Activated CD4-positive, CD25-positive, alpha-beta regulatory T cell (primary cell): ENCODE measurements at places on chromosomes 3 and 15.

- DNase-seq, result no peak
Observed at GRCh38 chr3:184077881-184078280, 19.0 kb upstream of the HTR3E start.

GRCh38 chr3:122151480-122151879, 32.0 kb upstream of the CASR start:
- no peak for DNase-seq

GRCh38 chr3:72530426-72530825, 317.8 kb downstream of the SHQ1 start:
- no peak for DNase-seq

DNA sequence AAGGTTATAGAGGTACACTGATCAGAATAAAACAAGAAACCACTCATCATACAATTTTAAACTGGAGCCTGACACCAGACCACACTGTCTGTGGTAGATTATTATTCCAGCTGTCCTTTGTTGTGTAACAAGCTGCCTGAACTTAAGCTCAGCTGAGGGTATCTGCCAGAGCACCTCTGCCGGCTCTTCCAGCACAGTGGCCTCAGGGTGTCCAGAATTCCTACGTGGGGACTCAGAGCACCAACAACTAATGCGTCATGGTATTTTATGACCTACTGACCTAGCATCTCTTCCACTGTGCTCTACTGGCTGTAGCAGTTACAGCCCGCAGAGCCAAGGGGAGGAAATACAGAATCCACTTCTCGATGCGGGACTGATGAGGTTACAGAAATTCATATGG, 15.6 kb upstream of the RAF1 start:
- DNase-seq, result no peak

DNA sequence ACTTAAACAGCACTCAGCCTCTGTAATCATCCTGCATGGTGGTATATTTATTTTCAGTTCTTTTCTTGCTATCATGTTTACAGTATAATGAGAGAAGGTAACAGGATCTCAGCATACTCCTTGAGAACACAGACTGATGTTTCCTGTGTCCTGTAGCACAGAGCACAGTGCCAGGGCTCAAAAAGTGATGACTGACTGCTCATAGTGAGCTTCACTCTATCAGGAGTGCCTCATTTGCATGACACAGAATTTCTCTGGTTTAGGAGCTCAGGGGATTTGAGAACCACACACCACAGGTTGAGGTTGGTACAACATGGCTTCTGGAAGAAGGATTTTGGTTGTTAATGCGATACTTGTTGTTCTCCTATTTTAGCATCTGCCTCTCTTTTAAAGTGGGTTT, 68.5 kb upstream of the SLC2A2 start:
- DNase-seq, result no peak

DNA sequence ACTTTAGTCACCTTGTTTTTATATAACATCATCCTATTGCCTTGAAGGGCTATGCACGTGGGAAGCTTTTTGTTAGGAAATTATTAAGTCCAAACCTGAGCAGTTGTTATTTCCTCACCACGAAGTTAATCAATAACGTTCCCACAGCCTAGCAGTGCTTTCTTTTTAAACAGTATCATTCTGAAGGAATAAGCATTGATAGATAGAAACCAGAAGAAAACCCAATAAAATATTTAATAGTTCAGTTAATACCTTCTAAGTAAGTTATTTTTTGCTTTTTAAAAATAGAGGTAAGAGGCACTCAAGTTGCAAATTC, 149.3 kb downstream of the KCNMB2 start:
- DNase-seq, result no peak

DNA sequence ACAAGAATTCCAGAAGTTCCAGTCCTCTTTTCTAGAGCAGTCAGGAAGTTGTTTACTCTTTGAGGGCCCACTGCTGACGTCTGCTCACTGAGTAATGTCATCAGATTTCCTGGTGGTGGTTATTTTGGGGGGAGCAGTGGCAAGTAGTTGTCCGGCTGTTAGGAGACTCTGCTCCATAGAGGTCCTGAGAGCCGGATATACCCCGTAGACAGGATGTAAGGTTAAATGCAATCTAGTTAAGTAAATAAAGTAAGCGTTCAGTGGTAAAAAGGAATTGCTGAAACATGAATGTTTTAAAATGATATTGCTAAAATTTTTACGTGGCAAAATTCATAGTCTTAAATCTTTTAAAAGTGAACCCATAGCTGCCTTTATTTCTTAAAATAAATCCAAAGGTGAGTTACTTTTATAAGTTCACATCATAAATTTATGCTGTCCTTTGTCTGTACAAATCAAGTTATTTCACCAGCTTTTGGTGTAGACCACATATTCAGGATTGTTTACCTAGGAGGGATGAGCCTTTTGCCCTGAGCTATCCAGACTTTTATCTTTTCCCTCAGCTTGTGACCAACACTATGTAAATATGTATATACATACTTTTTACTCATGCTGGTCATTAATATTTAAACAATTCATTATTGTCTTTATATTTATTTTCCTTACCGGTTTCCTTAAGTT, 65.8 kb downstream of the PDE8A start:
- no peak for DNase-seq

DNA sequence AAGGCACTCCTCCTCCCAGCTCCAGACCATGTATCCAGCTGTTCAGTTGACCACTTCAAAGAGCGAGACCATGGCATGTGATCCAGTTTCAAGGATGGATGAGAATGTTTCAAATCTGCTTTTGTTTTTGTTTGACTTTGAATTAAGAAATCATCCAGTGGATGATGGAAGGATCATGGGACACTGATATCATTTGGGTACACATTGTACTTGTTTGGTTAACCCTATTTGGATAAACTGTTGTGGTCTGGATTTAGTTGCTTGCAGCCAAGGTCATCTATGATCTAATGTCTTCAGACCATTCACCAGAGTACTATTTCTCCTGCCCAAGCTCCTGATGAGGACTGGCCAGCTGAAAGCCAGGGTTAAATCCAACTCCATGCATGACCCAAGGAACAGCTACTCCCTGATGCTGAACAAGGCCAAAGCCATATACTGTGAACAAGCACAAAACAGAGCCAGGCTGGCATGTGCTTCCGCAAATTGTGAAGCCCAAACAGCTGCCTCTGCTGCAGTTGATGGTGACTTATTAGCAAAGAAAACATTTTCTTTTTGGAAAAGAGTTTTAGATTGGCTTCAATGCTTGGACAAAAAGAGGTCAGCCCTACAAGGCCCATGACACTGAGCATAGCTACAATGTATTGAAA, 5.2 kb upstream of the ADAMTS17 start:
- DNase-seq, result no peak

GRCh38 chr15:55037071-55037470, 159.7 kb downstream of the RSL24D1 start:
- DNase-seq, result no peak

- no peak for DNase-seq
Observed at GRCh38 chr3:124424396-124424795, 305.9 kb upstream of the UMPS start.

GRCh38 chr3:89446593-89446992, 339.2 kb downstream of the EPHA3 start:
- DNase-seq, result no peak

GRCh38 chr3:179806177-179806576, 153.3 kb downstream of the USP13 start:
- DNase-seq, result no peak

DNA sequence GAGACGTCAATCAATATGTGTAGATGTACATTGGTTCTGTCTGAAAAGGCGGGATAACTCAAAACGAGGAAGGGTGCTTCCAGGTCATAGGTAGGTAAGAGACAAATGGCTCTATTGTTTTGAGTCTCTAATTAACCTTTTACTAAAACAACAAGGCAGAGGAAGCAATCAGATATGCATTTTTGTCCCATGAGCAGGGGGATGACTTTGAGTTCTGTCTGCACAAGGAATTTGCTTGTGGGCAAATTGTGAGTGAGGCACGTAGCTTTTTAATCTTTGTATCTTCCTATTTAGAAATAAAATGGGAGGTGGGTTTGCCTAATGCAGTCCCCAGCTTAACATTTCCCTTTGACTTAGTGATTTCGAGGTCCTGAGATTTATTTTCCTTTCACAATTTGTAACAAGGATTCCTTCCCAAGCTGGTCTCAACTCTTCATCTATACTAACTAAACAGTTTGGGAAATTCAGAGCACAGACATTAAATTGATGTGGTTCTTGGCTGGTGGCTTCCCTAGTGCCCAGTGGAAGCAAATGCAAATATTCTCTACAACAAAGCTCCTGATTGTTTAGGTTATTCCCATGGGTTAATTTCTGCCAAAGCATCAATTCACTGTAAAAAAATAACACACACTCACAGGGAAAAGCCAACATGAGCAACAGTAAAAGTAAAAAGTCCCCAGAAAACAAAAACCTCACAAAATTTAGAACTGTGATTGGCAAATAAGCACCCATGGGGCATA, 738.8 kb upstream of the SGO1 start:
- DNase-seq, result no peak

DNA sequence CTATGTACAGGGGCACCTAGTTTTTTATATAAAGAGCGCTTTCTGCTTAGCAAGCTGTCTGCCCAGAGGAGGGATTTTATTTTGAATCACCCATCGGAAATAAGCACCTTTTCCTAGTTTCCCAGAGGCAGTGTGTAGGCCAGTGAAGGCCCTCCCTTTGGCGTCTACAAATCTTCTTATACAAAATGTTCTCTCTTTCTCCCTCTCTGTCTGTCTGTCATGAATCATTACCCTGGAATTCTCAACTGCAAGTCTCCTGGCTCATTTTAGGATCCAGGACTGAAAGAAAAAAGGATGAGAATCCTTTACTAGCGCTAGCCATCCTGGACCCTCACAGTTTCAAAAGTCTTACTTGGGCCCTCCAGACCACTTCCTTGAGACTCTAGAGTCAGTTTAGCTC, 728.1 kb downstream of the OTOL1 start:
- DNase-seq, result no peak

DNA sequence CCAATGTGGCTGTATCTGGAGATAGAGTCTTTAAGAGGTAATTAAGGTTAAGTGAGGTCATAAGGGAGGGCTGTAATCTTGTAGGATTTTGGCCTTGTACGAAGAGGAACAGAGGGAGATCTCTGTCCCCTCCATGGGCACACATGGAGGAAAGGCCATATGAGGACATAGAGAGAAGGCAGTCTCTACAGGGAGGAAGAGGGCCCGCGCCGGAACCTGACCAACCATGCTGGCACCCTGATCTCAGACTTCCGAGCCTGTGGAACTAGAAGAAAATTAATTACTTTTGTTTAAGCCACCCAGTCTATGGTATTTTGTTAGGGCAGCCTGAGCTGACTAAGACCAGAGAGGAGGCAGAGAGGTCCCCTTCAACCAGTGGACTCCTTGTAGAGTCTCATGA, 17.7 kb upstream of the MRPS22 start:
- DNase-seq, result no peak

GRCh38 chr3:13149330-13150108, 76.3 kb upstream of the IQSEC1 start:
- no peak for DNase-seq

DNA sequence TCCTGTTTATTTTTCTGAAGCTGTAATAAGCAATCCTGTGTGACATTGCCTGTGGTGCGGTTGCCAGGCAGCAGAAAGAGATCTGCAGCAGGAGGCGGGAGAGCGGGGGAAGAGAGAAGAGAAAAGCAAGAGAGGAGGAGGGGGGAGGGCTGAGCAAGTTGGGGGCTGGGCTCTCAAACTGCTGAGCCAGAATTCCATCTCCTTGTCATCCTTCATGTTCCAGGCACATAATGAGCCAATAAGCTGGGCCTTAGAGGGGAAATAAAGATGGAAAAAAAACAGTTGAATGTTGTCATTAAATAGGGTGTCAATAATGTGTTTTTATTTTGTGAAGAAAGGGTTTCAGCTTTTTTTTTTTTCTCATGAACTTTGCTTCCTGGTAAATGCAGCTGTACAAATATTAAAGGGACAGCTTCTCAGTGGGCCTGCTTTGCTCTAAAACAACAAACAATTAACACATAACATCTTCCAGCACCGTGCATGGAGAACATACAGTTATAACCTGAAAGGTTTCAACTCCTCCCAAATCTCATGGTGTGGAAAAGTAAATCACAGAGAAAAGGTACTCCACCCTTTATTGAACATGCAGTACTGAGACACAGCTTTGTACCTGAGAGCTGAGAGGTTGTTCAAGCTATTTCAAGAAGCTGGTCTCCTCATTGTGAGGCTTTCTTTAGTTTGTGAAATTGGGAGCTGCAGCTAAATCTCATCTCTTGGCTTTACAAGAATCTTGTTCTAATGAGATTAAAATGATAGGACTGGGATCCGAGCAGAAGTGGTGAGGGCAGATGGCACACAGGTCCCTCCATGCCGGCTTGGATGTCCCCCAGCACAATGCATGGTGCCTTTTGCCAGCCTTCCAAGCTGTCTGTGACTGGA, 451.1 kb upstream of the KCNMB2 start:
- no peak for DNase-seq

GRCh38 chr15:98955331-98955730, 52.3 kb downstream of the PGPEP1L start:
- DNase-seq, result no peak

DNA sequence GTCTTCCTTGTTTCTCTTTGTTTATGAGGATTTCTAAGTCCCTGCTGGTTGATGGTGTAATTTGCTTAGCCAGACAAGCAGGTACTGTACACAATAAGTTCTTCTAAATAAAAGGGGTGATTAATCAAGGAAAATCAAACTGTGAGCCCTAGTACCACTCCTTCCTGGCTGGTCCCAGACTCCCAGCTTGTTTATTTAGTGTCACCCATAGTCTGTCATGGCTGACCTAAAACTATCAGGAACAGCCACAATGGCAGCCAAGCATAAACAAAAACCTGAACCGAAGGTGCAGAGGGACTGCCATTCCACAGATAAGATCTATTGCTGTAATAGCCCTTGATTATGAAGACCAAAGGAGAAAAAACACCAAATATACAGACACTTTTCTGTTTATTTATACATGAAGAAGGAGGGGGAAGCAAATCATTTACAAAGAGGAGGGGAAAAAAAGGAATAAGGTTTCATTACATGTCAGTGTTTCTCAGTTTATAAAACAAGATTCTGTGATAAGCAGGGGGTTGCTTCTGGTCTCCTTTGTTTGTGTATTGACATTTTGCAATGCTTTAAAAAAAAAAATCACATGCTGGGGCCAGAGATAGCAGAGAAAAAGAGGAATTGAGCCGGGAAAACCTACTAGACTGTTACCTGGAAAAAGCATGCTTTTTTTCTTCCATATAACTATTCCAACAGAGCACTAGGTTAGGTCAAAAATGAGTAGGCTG, 182.4 kb upstream of the DPH6 start:
- DNase-seq, result no peak

DNA sequence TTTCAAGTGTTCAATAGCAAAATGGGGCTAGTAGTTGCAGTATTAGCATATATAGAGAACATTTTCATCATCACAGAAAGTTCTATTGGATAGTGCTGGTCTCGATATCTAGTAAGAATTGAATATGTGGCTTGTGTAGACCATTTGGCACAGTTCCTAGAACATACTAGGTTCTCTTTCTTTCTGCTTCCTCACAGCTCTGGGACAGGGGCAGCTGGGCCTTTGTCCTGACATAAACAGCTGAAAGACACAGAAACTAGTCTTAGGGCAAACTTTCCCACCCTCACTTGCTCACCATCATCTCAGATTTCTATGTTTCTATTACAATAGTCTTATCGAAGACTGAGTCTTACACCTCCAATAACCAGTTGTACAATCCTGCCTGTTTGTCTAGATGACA, 63.7 kb upstream of the DLG1 start:
- no peak for DNase-seq

GRCh38 chr3:195771646-195772300, 40.0 kb downstream of the MUC4 start:
- no peak for DNase-seq

GRCh38 chr15:82300883-82301282, 38.3 kb downstream of the SAXO2 start:
- no peak for DNase-seq
